ENCODE measurements at places on chromosomes 16 and 17. TPM values are rescaled to one million over a fixed set of nuclear protein-coding genes. Genes with fewer than 3 reads are reported as not detected.
A peak's percentile ranks its signal among the peaks of the same experiment; 100 is the strongest.

DNA sequence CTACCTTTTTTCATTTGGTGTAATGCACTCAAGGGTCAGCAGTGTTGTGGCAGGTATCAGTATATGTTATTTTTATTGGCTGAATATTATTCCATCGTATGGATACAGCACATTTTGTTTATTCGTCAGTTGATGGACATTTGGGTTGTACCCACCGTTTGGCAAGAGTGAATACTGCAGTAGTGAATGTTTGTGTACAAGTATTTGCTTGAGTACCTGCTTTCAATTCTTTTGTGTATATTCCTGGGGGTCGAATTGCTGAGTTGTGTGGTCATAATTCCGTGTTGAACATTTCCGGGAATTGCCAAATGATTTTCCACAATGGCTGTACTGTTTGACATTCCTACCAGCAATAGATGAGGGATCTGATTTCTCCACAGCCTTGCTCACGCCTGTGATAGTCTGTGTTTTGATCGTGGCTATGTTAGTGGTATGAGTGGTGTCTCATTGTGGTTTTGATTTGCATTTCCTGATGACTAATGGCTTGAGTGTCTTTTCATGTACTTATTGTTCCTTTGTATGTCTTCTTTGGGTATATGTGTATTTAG lies 108.4 kb downstream of the OR1D5 start:
- no peak for DNase-seq

DNA sequence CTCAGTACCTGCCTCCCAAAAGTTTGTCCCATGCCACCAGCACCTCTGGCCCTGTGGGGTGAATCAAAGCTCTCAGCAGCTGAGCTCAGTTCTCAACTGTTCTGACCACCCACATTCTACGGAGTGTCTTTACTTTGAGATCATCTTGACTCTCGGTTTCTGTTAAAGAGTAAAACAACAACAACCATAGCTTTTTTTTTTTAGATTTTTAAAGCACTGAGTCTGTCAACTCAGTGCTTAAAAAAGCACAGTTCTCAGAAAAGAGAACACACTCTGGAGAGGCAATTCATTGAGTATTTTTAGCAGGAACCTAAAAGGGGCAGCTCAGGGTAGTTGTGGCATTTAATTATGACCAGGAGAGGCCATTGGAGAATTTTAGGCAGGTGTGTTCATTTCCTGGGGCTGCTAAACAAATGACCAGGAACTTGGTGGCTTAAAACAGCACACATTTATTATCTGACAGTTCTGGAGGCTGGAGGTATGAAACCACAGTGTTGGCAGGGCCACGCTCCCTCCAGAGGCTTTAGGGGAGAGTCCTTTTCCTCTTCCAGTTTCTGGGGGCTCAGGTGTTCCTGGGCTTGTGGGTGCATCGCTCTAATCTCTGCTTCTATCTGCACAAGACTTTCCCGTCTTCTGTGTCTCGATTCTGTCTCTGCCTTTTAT lies 6.7 kb upstream of the WFIKKN2 start:
- DNase-seq = no peak

The GJD3 gene
- not detected for polyA plus RNA-seq

DNA sequence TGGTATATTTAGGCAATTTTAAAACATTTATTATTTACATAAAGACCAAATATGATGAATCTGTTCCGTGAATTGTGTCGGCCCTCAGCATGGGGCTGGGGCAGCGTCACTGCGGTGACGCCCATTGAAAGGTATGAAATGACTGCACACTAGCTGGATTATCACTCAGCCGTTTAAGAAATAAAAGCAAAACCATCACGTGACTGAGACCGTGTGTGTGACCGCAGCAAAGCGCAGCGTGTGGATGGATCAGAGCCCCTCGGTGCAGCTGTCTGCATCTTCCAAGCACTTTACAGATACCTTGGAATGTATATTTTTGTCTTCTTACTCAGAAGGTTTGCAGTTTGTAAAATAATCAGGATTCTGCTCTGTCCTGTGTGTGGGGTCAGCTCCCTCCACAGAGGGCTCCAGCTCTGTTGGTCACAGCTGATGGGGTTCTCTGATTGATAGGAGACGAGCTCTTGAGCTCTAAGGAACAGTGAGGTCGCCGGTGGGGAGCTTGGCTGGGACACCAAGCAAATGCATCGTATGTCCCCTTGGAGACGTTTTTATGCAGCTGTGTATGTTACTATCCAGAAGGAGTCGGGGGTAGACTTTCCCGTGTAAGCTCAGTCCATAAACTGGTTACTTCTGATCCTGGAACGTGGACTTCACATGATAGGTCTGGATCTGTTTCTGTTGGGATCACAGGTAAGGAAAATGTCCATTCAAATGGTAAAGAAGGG lies 45.1 kb downstream of the WDR45B start:
- DNase-seq = no peak

DNA sequence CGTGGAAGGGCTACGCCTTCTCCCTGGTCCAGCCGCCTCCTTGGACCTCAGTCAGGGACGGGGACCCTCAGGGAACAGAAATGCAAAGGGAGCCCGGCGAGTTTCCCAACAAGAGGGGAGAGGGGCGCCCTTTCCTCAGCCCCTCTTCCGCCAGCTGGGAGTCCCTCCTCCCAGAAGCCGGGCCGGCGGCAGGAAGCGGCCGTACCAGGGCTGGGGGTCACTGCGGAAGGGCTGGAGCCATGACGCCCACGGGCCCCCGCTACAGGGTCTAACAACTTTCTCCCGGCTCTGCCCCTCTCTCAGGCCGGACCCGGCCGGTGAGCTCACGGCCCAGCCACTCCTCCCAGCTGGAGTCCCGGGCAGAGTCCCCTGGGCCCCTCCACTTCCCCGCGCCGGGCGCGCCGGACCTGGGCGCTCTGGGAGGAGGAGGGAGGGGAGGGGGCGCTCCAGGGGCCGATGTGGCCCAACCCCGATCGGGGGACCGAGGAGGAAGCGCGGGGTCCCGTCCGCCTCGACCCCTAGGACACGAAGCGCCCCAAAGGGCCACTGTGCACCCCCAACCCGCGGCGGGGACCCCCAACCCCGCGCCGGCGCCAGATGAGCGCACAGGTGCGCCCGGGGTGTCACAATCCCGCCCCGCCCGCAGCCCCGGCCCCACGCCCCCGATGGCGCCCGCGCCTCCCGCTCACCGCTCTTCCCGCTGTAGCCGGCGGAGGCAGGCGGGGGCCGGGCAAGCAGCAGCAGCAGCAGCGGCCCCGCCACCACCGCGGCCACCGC lies 578 bp downstream of the PGAP6 start:
- no peak for DNase-seq

DNA sequence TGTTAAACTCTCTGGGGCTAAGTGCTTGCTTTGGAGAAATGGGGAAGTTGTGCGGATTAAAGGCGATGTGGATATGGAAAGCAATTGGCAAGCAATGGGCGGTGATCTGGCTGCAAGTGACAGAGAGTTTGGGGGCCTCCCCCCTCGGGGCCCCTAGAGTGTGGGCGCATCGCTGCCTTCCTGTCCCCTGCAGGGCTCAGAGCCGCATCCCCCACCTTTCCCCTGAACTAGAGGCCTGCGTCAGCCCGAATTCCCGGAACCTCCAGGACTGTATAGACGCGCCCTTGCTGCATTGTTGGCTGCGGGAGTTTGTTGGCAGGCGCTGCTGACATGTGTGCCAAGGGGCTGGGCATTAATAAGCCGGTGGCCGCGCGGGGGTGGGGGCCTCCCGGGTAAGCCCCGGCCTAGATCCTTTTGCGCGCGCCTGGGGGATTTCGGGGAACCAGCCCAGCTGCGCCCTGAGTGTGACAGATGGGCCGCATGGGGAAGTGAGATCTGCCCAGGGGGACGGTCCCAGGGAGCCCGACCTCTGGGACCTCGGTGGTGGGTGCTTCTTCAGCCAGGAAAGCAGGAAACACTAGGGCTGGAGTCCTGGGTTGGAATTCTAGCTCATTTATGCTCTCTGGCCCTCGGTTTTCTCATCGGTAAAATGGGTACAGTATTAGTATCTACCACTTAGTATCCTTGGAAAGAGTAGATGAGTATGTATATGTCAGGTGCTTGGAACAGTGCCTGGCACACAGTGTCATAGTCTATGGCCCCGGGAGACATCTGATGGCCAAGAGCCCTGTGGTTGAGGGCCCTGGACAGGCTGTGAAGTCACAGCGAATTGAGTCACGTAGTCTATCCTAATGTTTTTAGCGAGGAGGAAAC lies 1.0 kb downstream of the EEF2K start:
- no peak for DNase-seq

GRCh38 chr16:89036776-89037175 lies 56.9 kb upstream of the ACSF3 start:
- DNase-seq = no peak

The TAT gene
- 0.04 TPM for polyA plus RNA-seq

GRCh38 chr17:4340914-4341615 lies 25.4 kb downstream of the UBE2G1 start:
- DNase-seq = no peak

The CCL23 gene
- 0.38 TPM for polyA plus RNA-seq

The APOH gene
- polyA plus RNA-seq = 0.28 TPM

The FAM171A2 gene
- polyA plus RNA-seq = 24.5 TPM

- no peak for DNase-seq
These were observed 24.6 kb upstream of the RPH3AL start for GRCh38 chr17:376936-377863.

GRCh38 chr17:56782338-56782737 lies 51.4 kb downstream of the C17orf67 start:
- DNase-seq = no peak

DNA sequence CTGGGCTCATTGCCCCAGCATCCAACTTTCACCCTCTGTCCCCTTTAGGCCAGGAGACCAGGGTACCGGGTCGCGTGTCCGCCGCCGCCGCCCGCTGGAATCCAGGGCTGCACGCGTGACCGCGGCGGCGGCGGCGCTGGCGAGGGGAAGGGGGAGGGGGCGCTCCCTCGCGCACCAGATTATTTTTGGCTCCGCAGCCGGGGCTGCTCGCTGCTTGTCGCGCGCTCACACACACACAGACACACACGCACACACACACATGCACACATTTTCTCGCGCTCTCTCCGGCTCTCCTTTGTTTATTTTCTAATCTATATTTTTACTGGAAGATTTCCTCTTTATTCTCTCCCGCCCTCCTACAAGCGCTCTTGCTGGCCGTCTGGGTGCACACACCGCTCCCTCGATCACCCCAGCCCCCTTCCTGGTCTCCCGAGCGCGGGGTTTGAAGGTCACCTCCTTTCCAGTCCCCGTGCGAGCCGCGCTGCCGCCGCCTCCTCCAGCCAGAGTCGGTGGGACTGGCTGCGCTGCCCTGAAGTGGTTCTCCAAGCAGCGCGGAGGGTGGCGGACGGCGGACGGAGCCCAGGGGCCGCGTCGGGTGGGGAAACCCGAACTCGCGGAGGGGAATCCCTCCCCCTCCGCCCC lies 921.4 kb upstream of the EEF2KMT start:
- DNase-seq = peak; percentile 7

GRCh38 chr16:57539072-57539796 lies 2.9 kb upstream of the CCDC102A start:
- DNase-seq = no peak

- DNase-seq = peak; percentile 15
These were observed 11.8 kb upstream of the GAS7 start for GRCh38 chr17:10210151-10210574.

The KCNAB3 gene
- polyA plus RNA-seq = 5.9 TPM

DNA sequence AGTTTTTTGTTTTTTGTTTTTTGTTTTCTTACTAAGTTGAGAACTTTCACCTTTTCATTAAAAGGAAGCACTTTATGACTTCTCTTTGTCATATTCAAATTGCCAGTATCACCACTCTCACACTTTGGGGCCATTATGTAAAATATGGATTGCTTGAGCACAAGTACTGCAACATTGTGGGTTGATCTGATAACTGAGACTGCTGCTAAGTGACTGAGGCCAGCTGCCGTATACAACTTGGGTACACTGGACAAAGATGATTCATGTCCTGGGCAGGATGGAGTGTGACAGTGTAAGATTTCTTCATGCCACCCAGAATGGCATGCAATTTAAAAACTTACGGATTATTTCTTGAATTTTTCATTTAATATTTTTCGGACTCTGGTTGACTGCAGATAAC lies 7.8 kb downstream of the TTC19 start:
- DNase-seq = no peak

The PDILT gene
- not detected for polyA plus RNA-seq

DNA sequence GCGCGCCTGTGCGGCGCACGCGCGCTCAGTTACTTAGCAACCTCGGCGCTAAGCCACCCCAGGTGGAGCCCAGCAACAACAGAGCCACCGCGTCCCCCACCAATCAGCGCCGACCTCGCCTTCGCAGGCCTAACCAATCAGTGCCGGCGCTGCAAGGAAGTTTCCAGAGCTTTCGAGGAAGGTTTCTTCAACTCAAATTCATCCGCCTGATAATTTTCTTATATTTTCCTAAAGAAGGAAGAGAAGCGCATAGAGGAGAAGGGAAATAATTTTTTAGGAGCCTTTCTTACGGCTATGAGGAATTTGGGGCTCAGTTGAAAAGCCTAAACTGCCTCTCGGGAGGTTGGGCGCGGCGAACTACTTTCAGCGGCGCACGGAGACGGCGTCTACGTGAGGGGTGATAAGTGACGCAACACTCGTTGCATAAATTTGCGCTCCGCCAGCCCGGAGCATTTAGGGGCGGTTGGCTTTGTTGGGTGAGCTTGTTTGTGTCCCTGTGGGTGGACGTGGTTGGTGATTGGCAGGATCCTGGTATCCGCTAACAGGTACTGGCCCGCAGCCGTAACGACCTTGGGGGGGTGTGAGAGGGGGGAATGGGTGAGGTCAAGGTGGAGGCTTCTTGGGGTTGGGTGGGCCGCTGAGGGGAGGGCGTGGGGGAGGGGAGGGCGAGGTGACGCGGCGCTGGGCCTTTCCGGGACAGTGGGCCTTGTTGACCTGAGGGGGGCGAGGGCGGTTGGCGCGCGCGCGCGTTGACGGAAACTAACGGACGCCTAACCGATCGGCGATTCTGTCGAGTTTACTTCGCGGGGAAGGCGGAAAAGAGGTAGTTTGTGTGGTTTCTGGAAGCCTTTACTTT lies at the start of gene UBB:
UBB (plus strand) TSS at position 452 of the 856 bp plus-strand sequence. CDS start 817 bp downstream, outside the sequence.
- DNase-seq = peak; percentile 91

DNA sequence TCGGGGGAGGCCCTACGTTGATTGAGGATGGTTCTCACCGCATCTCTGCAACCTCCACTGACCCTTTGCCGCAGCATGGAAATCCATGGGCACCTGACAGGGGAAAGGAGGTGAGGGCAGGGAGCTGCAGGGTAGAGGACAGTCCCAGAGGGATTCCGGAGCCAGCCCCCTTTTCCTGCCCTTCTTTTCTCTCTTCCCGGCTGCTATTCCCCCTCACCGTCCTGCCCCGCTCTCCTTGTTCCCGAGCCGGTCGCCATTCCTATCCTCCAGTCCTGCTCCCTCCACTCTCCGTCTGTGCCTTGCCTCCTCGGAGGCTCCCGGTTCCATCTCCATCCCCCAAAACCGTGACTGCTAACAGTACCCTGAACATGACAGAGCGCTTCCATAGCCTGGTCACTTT lies 4.8 kb downstream of the SPATA32 start:
- DNase-seq = no peak

All from right renal cortex interstitium (tissue), 3 donors.